SJCRH30 (cell line): ENCODE measurements at places on chromosomes 12 and 14. TPM values are rescaled to one million over a fixed set of nuclear protein-coding genes. Genes with fewer than 3 reads are reported as not detected.

DNA sequence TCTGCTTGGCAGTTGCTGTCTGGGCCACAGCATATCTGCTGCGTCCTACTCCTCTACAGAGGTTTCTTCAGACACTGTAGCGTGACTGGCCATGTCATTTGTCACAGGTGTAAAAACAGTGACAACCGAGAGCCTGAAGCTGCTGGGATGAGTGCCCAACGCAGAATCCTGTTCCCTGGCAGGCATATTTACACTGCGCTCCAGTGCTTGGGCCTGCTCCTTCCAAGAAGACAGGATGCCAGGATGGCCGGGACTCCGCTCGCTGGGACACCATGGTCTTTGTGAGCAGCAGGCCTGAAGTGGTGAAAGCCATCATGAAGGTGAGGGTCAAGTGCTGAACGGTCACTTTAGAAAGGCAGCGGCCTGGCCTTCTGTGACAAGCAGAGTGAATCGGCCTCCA, 171.4 kb downstream of the EMP1 start:
- H3K4me3 ChIP-seq = no peak overlapping the region
- H3K27me3 ChIP-seq = no peaks in the 10 kb centered on the region
- DNase-seq = no peak

GRCh38 chr14:69727860-69728259, 39.1 kb upstream of the SRSF5 start:
- no peak overlapping the region for H3K4me3 ChIP-seq
- no peaks in the 10 kb centered on the region for H3K4me1 ChIP-seq
- H3K36me3 ChIP-seq = no peaks in the 10 kb centered on the region
- H3K27me3 ChIP-seq = no peaks in the 10 kb centered on the region
- no peak for DNase-seq
- H3K27ac ChIP-seq = no peak overlapping the region

The AMDHD1 gene
- total RNA-seq = not detected in 2 replicates

- no peak for DNase-seq
- H3K4me3 ChIP-seq = no peak overlapping the region
- peaks cover 28% of the 10 kb centered on the region for H3K4me1 ChIP-seq
Observed at GRCh38 chr14:32478050-32478449, 149.0 kb downstream of the AKAP6 start.

DNA sequence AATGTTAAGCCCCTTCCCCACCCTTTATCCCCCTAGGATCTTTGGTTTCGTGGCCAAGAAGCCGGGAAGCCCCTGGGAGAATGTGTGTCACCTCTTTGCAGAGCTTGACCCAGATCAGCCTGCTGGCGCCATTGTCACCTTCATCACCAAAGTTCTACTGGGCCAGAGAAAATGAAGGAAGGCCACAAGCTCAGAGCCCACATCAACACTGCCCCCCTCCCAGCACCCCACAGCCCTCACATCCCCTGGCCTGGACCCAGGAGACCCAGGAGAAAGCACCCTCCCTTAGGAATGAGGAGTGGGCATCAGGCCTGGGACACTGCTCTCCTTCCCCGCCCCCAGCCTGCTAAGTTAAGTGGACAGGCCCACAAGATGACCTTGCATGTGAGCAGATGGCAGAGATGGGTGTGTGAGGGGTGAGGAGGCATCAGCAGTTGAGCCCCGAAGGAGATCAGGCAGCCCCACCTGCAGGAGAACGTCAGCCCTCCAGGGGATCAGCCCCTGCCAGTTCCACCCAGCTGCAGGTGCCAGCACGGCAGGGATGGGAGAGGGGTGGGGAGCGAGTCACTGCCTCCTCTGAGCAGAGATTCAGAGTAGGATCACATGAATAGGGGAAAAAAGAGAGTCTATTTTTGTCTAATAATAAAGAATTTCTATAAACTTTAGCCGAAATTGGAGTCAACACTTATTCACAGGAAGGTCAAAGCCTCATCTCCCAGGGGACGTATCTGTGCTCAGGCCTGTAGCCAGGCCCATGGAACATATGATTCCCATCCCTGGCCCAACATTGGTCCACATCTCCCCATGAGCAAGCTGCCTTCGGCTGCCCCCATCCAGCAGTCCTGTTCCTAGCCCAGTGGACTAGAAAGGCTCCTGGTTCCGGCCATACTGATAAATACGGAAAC, 14.1 kb downstream of the TNS2 start:
- DNase-seq = no peak
- no peaks in the 10 kb centered on the region for H3K27me3 ChIP-seq
- H3K27ac ChIP-seq = no peak overlapping the region
- peaks cover 21% of the 10 kb centered on the region for H3K4me1 ChIP-seq
- H3K4me3 ChIP-seq = no peak overlapping the region

DNA sequence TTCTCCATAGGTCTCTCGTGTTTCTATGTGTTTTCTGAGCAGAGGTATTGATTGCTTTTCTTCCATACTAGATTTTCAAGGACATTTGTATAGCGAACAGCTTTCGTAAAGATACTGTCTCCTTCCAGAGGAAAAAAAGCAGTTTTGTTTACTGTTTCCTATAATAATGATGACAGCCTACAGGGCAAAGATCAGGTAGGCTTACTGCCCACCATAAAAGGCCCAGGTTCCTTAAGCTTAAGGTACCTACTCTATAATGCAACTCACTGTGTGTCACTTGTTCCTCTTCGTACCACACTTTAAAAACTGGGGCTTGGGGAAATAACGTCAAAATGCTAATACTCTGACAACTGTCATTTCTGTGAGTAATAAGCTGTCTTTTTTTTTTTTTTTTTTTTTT, 6.7 kb downstream of the PLCZ1 start:
- no peak for DNase-seq
- H3K27ac ChIP-seq = no peak overlapping the region
- H3K27me3 ChIP-seq = no peaks in the 10 kb centered on the region
- no peaks in the 10 kb centered on the region for H3K36me3 ChIP-seq

The HCAR3 gene
- not detected in 2 replicates for total RNA-seq

DNA sequence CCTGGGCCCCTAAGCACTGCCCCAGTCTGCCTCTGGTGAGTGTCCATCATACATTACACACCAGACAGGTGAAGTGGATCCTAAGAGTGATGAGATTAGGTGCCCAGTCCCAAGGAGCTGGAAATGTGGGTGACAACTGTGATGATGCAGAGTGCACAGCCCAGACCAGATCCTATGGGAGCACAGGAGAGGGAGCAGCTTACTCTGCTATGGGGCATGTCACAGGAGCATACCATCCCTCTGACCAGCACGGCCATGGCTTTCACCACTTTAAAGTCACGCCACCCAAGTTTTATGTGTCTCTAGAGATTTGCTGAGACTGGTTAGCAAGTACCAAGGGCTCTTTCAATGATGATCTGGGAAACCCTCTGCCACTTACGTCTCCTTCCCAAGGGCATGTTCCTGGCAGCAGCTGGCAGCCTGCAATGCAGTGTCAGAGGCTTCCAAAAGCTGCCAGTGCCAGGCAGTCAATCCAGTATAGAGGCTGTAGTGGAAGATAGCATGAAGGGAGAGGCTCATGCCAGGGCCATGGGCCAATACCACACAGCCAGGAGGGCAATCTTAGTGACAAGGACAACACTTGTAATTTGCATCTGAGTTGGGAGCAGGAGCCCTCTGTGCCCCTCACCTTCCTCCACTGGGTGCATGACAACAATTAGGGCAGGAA, 40.2 kb downstream of the STAB2 start:
- no peaks in the 10 kb centered on the region for H3K36me3 ChIP-seq
- DNase-seq = no peak
- H3K4me1 ChIP-seq = no peaks in the 10 kb centered on the region
- H3K27me3 ChIP-seq = no peaks in the 10 kb centered on the region
- no peak overlapping the region for H3K27ac ChIP-seq
- no peak overlapping the region for H3K4me3 ChIP-seq

DNA sequence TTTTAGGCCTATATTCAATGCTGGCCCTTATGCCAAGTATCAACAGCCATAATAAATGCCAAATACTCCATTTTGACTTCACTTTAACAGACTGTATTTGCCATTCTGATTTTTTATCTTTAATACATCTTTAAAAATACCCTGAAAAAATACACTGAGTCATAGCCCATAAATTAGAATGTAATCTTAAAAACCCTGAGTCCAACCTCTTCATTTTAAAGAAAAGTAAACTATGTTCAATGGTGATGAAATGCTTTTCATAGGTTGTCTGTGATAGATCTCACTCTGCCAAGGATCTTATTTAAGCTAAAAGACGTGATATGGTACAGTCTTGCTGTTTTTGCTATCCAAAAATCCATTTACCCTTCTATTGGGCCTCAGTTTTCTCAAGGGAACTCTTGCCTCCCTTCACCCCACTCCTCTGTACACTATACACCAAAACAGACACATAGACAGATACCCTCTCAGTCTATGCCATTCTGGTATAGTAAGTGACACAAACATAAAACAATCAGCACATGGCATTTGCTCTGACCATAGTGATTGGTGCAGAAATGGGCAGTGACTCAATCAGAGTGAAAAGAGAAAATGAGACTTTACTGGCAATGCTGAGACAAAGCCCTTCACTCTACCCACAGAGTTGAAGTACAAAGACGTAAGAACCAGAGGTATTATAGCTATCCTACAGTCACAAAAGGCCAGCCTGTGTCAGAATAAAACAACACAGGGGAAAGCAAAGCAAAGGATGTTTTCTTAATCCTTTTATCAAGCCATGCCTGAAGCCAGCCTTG, 49.1 kb downstream of the BTG1 start:
- H3K27me3 ChIP-seq = no peaks in the 10 kb centered on the region
- peaks cover 5% of the 10 kb centered on the region; the same call in 1 of the 2 replicates for H3K4me1 ChIP-seq
- H3K4me3 ChIP-seq = no peak overlapping the region
- no peak for DNase-seq
- H3K27ac ChIP-seq = no peak overlapping the region
- H3K36me3 ChIP-seq = no peaks in the 10 kb centered on the region

GRCh38 chr14:21104448-21105060, 3.7 kb downstream of the TMEM253 start:
- peak overlapping the region; percentile 99 for H3K27ac ChIP-seq
- peak overlapping the region; percentile 63 for H3K4me3 ChIP-seq
- DNase-seq = peak; percentile 81
- peaks cover 10% of the 10 kb centered on the region; the same call in 1 of the 2 replicates for H3K4me1 ChIP-seq
- H3K27me3 ChIP-seq = no peaks in the 10 kb centered on the region
- H3K36me3 ChIP-seq = no peaks in the 10 kb centered on the region

The OTOGL gene
- 0.10 and 0.13 TPM in 2 replicates for total RNA-seq

DNA sequence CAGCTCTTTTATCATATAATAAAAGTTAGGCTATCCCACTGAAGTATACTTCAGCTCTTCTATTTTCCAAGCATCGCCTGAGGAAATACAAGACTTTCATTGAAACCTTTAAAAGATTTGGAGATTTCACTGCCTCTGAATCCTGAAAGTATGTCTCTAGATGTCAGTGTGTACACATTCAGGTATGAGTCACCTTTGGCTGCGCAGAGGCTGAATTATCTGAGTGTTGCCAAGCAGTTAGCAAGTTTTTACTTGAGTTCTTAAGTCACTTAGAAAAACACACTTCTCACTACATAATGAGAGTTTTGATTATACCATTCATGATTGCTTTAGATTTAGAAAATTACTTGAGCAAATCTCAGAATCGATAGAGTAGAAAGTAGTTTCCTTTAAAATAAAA, 210.3 kb downstream of the TMTC2 start:
- H3K27ac ChIP-seq = no peak overlapping the region
- no peak overlapping the region for H3K4me3 ChIP-seq
- H3K4me1 ChIP-seq = no peaks in the 10 kb centered on the region
- H3K36me3 ChIP-seq = no peaks in the 10 kb centered on the region
- no peak for DNase-seq

- H3K4me1 ChIP-seq = no peaks in the 10 kb centered on the region; the same call in 1 of the 2 replicates
- no peaks in the 10 kb centered on the region for H3K27me3 ChIP-seq
- DNase-seq = no peak
- no peak overlapping the region for H3K27ac ChIP-seq
- H3K36me3 ChIP-seq = peaks cover 43% of the 10 kb centered on the region
Observed at GRCh38 chr12:69366796-69367195, 7.3 kb downstream of the YEATS4 start.

DNA sequence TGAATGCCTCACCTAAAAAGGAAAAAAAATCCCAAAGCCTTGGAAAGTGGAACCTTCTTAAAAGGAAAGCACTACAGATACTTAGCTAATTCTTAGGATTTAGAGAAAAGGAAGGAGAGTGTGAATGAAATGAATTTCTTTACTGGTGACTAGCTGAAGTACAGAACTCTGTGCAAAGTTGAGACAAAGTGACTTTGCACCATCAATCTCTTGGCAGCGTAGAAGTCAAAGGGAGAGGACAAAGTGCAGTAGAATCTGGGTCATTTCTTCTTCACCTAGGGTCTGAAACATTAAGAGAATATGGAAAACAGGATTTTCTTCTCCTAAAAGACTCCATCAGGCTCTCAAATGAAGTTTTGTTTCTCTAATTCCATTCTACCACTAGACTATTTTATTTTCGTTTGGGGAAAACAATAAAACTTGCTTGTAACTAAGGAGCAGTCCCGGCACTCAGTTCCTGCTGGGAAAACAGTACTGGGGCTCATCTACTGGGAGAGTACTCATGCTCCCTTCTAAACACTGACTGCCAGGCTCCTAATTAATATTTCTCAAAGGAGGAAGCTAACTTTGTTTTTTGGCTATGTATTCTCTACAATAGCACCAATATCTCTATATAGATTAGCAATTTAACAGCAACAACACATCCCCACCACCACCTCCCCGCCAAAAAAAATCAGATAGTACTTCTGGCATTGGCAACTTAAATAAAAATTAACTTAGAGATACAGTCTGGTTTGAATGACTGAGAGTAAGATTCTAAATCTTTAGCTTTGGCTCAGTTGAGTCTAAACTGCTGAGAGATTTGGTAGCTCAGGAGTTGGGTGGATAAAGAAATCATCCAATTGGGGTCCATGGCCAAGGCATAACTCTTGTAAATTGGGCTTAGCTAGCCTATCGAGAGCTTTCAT, 110.7 kb downstream of the SLC15A5 start:
- no peak overlapping the region for H3K4me3 ChIP-seq
- no peaks in the 10 kb centered on the region for H3K4me1 ChIP-seq
- DNase-seq = no peak
- H3K27me3 ChIP-seq = no peaks in the 10 kb centered on the region
- H3K36me3 ChIP-seq = no peaks in the 10 kb centered on the region
- H3K27ac ChIP-seq = no peak overlapping the region

The ZC2HC1C gene
- not detected in 2 replicates for total RNA-seq

DNA sequence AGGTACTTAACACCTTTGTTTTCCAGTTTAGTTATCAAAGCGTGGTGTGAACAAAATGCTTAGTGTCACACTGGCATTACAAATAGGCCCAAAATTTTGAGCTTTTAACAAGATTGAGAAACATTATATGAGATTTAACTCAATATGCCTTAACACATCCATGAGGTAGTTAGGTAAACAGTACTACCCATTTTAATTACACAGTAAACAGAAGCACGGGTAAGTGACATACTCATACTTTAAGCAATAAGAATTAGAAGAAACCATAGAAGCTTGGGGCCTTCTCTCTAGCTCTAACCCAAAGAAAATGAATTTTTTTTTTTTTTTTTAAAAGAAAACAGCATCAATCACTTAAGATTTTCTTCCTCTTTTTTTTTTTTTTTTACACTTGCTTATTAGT, 15.5 kb upstream of the PHLDA1 start:
- no peaks in the 10 kb centered on the region for H3K4me1 ChIP-seq
- no peak for DNase-seq
- peaks cover 67% of the 10 kb centered on the region for H3K36me3 ChIP-seq
- no peaks in the 10 kb centered on the region for H3K27me3 ChIP-seq
- no peak overlapping the region for H3K27ac ChIP-seq

The ACTR6 gene
- total RNA-seq = 25.2 TPM in 2 replicates
